ENCODE measurements at places on chromosomes 5 and 9.

GRCh38 chr5:79694652-79695051 lies 5.0 kb downstream of the CMYA5 start:
- DNase-seq = no peak

DNA sequence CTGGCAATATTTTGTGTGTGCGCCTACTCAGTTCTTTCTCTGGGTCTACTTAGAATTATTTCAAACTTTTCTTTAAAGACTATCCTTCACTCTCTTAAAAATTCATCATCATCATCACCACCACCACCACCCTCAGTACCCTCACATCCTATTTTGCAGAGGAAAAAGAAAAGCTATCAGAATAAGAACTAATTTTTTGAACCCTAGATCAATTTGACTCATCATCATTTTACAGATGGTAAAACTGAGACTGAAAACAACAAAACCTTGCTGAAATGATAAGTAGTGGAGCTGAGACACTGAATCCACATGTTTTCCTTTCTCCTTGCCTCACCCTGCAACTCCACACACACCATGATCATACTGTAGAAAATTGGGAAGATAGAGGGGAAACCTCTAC lies 119.3 kb downstream of the SSBP2 start:
- no peak for DNase-seq

DNA sequence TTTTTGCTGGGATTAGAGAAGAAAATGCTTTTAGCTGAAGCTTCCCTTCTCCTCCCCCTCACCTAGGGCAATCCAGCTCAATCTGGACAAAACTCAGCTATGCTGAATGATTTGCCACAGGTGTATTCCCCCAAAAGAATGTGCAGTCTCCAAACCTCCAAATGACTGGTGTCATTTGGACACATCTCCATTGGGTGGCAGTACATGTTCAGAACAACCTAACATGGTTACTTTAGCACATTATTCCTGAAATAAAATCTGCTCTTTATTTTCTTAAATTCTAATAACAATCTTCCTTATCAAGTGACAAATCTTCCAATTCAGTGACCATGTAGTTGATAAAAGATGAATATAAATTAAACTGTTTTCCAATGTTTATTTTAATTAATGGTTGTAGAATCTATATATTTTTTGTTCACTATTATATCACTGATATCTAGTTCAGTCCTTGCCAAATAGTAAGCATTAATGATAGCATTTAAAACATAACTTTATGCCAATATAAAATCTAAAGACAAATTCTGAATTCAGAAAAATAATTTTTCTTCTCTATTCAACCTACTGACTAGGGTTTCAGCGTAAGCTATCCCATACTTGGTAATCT lies 61.3 kb upstream of the MOCS2 start:
- DNase-seq = peak; percentile 49

DNA sequence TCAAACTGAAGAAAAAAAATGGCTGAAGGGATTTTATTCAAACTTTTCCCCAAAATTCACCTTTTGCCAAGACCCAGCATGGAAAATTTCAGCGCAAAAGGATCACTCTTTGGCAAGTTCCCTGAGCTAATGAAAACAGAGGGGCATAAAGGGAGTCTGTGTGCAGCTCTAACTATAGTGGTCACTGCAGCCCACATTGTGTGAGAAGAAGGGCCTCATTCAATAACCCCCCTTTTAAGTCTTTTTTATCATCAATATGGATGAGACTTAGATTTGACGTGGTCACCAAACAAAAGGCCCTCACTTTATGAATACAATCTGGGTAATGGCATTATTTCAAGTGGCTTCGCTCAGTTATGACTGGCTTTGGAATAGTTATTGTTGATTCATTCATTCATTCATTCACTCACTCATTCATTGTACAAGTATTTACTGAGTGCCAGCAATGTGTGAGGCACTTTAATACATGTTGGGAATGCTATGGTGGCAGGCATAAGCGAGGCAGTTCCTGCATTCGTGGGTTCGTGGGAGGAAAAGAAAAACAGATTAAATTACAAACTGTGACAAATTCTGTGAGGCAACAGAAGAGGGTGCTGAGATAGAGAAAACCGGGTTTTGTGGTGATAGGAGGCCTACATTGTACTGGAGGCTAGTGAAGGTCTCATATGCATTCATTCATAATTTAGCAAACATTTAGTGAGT lies 145.7 kb upstream of the KLF4 start:
- peak; percentile 46 for DNase-seq

DNA sequence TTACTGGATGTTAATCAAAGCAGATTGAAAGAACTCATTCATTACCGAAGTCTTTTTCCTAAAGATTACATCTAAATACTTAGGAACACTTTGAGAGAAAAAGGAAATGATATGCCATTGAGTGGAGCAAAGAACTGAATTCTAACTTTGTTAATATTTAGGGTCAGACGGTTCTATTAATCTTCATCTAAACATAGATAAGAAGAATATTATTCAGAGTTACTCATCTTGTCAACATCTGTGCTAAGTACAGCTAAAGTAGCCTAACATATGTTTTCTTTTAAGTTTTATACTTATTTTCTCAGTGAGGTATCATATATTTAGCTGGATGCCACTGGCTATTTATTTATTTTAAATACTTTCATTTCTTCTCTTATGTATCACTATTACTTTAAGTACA lies 1763.7 kb downstream of the EFNA5 start:
- DNase-seq = no peak

DNA sequence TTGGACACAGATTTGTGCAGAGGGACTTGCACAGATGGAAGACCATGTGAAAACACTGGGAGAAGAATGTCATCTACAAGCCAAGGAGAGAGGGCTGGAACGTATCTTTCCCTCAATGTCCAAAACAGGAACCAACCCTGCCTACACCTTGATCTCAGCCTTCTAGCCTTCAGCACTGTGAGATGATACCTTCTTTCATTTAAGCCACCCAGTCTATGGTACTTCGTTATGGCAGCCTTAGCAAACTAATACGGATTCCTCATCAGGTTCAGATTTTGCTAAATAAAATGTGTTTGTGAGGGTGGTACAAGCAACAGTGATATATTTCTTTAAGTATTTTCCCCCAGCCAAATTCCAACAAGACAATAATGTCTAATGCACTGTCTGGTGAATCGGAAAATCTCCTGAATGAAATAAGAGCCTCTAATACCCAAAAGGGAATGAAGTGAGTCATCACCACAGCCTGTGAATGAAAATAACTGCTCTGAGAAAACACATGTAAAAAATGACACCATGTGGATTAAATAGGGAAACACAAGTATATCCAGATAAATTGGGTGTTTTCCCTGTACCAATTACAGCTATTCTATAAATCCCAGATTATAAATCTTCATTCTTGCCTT lies 182.8 kb upstream of the TARS1 start:
- peak; percentile 91 for DNase-seq

DNA sequence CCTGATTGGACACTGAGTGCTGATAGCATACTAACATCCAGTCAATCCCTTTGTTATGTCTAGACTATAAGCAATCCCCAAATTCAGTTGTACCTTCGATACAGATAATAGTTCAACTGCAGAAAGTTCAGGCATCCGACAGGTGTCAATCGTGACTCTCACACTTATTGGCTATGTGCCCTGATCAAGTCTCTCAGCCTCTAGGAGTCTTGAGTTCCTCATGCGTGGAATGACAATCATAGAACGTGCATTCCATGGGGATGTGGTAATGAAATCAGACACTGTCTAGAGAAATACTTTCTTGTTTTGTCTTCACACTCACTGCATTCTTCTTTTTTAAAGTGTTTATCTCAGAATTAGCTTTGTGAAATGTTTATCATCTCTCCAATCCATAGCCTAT lies 4.8 kb downstream of the ANKRD34B start:
- peak; percentile 13 for DNase-seq
